ENCODE measurements at places on chromosomes 3 and 15.
A peak's percentile ranks its signal among the peaks of the same experiment; 100 is the strongest.

- no peak for DNase-seq
Observed at GRCh38 chr3:123082370-123083065, 15.7 kb downstream of the PDIA5 start.

- no peak for DNase-seq
Observed at GRCh38 chr3:40605960-40606359, 81.2 kb downstream of the ZNF621 start.

DNA sequence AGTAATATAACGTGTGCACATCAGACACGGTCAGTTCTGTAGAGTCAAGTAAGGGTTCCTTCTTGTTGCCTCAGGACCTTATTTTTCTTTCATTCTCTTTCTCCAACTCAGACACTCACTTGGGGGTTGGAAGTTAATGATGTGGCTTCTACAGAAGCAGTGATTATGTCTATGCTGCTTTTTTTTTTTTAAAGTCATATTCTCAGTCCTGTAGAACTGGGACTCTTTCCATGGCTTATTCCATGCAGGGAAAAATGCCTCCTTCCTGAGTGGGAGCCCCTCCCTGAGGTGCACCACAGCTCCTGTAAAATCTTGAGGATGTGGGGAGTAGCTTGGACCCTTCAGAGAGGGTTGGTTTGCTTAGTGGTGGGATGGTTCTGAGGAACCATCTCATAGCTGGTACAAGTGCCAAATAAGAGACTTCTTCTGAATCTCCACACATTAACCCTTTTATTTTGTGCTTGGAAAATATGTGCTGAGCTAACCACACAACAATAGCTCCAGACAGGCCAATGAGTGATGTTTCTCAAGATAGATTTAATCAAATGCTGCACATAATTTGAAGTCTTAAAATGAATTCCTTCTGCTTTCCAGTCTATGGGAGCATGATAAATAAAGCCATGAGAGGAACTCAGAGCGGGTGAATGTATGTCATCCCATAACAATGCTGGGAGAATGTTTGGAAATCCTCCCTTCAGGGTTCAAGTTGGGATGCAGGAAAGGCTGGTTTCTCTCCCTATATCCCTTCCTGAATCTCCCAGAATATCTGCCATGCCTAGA is 23.3 kb upstream of the FSTL1 start:
- no peak for DNase-seq

DNA sequence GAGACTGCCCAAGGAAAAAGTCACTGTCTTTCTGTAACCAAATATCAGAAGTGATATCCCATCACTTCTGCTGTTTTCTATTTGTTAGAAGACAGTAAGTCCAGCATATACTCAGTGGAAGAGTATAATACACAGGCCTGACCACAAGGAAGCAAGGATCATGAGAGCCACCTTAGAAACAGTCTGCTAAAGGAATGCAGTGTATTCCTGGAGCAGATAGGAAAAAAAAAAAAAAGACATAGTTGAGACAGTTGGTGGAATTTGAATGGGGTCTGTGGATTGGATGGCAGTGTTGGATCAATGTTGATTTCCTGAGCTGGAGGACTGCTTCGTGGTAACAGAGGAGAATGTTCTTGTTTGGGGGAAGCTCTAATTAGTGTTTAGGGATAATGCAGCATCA is 26.5 kb upstream of the FBXL2 start:
- no peak for DNase-seq

DNA sequence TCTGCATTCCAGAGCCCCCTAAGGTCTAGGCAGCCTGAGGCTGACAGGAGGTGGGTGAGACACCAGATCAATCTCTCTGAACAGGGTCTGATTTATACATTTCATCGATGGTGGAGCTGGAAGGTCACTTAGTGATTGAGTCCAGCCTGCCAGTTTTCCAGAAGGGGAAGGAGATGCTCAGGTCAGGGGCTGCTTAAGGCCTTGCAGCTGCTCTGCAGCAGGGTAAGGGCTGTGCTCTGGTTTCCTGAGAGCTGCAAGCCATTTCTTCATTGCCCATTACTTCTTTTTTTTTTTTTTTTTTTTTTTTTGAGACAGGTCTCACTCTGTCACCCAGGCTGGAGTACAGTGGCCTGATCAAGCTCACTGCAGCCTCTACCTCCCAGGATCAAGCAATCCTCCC is 10.7 kb downstream of the TADA3 start:
- no peak for DNase-seq

DNA sequence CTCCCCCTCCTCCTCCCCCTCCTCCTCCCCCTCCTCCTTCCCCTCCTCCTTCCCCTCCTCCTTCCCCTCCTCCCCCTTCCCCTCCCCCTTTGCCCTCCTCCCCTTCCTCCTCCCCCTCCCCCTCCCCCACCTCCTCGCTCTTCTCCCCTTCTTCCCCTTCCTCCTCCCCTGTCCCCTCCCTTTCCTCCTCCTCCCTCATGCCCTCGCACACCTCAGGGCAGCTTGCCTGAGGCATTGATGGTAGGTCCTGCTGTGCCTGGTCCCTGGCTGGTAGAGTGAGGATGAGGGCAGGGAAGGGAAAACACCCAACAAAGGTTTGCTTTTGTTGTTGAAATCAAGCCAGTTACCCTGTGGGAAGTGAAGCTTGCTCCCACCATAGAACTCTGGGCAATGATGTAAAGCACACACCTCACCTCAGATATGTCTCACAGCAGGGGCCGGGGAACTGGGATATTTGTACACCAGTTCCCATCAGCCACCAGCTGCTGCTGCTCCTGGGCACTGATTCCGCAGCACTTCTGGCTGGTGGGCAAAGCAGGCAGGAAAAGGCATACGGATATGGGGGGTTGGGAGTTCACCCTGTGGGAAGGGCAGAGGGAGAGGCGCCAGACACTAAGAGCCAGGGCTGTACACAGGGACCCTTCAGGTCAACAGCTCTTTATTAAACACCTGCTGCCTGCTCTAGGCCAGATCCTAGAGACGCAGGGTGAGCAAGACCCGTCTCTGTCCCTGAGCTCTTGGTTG is 13.8 kb downstream of the ISG20 start:
- no peak for DNase-seq

- no peak for DNase-seq
Observed at GRCh38 chr3:43693594-43693993, 2.9 kb downstream of the ABHD5 start.

- no peak for DNase-seq
Observed at GRCh38 chr15:61756071-61756820, 304.0 kb downstream of the VPS13C start.

GRCh38 chr15:66897971-66898370 is 167.4 kb upstream of the SMAD3 start:
- no peak for DNase-seq

DNA sequence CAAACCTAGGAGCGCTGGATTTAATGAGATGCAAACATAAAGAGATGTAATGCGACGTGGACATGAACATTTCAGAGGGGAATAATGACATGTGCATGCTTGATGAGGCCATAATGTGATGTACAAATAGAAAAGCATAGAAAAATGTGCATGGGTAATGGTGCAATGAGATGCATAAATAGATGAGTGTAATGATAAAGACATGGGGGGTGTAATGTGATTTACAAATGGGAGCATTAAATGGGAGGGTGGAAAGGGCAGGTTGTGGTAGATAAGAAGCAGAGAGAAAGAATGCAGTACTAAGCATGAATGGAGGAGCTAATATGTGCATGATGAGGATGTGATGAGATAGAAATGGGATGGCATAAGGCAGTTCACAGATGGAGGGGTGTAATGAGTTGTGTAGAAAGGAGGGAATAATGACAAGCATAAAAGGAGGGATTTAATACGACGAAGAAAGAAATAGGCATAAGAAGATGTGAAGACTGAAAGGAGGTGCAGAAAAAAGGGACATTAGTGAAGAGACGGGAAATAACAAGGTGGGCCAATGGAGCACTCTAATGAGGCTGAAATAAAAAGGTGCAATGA is 137.5 kb upstream of the CCNL1 start:
- no peak for DNase-seq

DNA sequence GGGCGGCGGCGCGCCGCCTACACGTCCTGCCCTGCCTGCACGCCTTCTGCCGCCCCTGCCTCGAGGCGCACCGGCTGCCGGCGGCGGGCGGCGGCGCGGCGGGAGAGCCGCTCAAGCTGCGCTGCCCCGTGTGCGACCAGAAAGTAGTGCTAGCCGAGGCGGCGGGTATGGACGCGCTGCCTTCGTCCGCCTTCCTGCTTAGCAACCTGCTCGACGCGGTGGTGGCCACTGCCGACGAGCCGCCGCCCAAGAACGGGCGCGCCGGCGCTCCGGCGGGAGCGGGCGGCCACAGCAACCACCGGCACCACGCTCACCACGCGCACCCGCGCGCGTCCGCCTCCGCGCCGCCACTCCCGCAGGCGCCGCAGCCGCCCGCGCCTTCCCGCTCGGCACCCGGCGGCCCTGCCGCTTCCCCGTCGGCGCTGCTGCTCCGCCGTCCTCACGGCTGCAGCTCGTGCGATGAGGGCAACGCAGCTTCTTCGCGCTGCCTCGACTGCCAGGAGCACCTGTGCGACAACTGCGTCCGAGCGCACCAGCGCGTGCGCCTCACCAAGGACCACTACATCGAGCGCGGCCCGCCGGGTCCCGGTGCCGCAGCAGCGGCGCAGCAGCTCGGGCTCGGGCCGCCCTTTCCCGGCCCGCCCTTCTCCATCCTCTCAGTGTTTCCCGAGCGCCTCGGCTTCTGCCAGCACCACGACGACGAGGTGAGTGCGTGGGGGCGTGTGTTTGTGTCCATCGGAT is 602 bp downstream of the TRIM71 start:
- DNase-seq = peak; percentile 10

GRCh38 chr15:65833501-65834205 is 35.6 kb upstream of the RAB11A start:
- DNase-seq = no peak

- DNase-seq = no peak
Observed at GRCh38 chr3:66400411-66401156, 100.2 kb downstream of the LRIG1 start.

GRCh38 chr3:25872200-25872877 is 82.4 kb downstream of the OXSM start:
- no peak for DNase-seq

DNA sequence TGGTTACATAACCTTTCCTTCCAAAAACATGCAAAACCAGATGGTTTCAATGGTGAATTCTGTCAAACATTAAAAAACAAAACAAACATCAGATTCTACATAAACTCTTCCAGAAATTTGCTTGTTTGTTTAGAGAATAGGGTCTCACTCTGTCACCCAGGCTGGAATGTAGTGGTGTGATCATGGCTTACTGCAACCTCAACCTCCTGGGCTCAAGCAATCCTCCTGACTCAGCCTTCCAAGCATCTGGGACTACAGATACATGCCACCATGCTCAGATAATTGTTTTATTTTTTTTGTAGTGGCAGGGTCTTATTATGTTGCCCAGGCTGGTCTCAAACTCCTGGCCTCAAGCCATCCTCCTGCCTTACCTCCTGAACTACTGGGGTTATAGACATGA is 36.1 kb downstream of the FBXL2 start:
- no peak for DNase-seq

DNA sequence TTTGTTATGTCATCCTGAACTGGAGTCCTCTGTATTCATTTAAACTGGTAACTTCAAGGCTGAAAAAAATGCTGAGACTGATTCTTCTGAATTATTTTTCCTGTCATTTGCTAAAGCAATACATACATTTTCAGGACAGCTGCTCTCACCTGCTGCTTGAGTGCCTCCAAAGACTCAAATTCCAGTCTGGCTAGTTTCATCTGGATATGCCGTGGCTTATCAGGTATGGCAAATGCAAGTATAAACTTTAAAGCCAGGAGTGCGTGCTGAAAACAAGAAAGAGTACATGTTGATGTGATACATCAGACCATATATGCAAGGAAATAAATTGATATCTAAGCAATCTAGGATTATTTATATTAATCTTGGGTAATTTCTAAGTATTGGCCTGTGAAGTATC is 146.1 kb downstream of the SNRK start:
- DNase-seq = no peak
